GM23338 (cell line): ENCODE measurements at places on chromosomes 2 and 18.

GRCh38 chr2:7881063-7881462, 800.8 kb upstream of the ID2 start:
- DNase-seq, result no peak

DNA sequence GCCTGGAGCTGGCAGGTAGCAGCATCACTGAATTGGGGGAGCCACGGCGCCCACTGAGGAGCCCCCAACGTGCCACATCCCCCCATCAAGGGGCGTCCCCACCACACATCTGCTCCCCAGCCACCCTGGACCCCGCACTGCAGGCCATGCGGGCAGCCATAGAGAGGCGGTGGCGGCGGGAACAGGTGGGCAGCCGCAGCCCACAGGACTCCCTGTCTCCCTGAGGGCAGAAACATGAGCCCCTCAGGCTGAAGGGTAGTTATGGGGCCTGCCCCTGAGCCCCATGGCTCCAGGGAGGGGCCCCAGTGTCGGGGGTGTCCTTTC, 26.6 kb downstream of the CROCC2 start:
- DNase-seq, result no peak

DNA sequence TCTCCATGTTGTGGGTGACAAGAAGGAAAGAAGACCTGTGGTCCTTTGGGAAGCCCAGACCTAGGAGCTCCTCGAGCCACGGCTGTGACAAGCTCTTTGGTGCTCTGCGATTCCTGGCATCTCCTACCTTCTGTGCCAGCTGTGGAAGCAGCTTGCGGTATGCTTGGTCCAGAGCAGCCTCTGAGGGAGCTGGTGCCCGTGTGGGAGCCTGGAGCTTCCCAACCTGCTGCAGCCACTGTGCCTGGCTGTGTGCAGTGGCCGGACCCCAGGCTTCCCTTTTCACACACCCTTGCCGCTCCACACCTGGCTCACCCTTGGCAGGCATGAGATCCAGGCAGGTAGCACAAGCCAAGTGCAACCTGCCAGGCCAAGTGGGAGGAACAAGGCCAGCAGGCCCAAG, 1328.6 kb upstream of the SLC39A10 start:
- no peak for DNase-seq

- peak; percentile 60 for DNase-seq
Observed at GRCh38 chr2:43225093-43225787, 1.2 kb downstream of the ZFP36L2 start.

DNA sequence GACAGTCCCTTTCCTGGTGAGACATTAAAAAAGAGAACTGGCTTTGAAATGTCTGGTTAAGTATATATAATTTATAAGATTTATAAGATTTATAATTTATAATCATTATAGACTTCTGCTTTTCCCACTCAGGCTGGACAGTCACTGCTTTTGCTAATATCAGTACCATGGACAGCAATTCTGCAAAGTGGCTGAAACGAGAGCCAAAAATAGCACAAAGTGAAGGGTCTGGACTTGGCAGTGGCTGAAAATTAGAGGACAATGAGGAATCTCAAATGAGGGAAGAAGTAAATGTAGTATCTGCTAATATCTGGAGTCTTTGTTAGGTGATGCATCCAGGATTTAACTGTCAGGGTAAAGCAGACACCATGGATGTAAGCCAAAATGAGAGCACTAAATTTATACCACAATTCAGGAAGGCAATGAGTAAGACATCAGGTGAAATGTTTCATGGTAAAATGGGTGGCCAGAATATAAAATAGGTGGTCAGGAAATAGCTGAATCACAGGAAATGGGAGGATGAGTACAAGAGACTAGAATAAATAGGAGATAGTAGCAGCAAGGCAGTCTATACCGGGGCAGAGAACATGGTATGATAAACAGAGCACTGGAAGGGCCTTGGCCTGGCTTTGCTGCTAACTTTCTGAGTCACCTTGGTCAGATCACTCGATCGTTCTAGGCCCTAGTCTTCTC, 39.6 kb upstream of the BOD1L2 start:
- peak; percentile 51 for DNase-seq

DNA sequence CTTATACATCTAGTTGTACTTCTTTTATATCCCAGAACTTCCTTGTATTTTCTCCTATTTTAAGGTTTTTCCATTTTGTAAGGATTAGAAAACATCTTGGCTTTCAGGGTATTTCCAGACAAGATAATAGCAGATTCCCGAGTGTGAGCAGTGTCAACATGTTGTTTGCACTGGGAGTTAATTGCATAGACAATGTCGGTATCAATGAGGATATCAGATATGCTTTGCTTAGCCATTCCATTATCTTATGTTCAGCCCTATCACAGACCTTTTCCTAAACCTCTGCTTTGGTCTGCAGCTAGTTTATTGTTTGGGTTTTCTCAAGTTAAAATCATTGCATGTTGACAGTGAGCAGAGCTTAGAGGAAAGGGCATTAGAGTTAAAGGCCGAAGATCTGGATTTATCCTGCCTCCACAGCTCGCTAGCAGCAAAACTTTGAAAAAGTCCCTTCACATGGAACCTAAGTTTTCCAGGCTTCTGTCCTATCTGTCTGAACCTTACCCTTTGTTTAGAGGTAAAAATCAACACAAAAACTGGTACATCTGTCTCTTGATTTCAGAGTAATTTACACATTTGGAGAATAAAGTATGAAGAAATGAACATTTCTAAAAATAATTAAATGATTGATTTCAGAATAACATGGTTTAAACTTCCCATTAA, 355.4 kb downstream of the KIAA1328 start:
- no peak for DNase-seq

- DNase-seq, result no peak
Observed at GRCh38 chr2:75632813-75633212, 13.8 kb upstream of the MRPL19 start.

GRCh38 chr2:47070920-47071824, 83.9 kb downstream of the STPG4 start:
- DNase-seq, result no peak

GRCh38 chr2:29293830-29294438, 178.7 kb downstream of the CLIP4 start:
- DNase-seq, result peak; percentile 91

- DNase-seq, result no peak
Observed at GRCh38 chr2:152335726-152336118, 748 bp downstream of the FMNL2 start.

GRCh38 chr2:195732574-195732973, 75.5 kb downstream of the SLC39A10 start:
- no peak for DNase-seq

GRCh38 chr18:47717257-47717656, 213.2 kb downstream of the SMAD2 start:
- no peak for DNase-seq

DNA sequence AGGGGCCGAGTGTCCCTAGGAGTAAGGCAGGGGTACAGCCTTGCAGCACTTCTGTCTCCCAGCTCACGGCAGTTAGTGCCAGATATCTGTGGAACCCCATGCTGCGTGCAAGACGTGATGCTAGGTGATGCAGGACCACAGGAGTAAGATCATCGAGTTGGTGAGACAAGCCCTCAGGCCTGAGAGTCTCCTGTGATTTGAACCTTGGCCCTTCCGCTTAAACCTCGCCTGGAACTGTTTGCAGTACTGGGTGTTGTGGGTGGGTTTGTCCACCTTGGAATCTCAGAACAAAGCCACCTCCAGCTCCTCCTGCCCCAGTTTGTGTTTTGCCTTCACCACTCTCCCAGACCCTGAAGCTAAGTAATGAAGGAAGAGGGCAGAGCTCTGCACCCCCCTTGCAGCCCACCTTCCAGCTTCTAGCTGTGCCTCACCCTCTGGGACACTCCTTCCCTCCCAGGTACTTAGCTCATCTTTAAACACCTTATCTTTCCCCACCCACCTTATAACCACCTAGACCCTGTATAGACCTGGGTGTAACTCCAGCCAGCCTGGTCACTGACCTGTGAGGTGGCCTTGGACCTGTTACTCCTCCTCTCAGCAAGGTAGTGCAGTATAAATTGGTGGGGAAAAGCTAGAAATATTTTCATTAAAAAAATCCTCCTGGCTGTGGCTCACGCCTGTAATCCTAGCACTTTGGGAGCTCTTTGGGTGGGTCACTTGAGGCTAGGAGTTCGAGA, 6.6 kb downstream of the CNNM4 start:
- no peak for DNase-seq

DNA sequence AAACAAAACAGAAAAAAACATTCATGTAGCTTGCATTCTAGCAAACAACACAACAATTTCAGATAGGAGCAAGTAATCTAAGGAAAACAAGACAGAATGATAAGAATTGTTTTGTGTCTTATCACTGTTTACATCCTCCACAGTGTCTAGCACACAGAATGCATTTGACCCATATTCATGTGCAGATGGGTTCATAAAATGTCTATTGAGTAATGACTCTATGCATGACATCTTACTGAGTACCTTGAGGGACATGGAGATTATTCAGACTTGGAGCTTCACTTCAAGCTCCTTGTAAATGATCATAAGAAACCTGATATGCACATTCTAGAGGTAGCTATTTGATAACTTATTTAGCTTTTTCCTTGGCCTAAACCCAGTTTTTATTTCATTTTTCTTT, 69.0 kb downstream of the DTNA start:
- DNase-seq, result no peak

DNA sequence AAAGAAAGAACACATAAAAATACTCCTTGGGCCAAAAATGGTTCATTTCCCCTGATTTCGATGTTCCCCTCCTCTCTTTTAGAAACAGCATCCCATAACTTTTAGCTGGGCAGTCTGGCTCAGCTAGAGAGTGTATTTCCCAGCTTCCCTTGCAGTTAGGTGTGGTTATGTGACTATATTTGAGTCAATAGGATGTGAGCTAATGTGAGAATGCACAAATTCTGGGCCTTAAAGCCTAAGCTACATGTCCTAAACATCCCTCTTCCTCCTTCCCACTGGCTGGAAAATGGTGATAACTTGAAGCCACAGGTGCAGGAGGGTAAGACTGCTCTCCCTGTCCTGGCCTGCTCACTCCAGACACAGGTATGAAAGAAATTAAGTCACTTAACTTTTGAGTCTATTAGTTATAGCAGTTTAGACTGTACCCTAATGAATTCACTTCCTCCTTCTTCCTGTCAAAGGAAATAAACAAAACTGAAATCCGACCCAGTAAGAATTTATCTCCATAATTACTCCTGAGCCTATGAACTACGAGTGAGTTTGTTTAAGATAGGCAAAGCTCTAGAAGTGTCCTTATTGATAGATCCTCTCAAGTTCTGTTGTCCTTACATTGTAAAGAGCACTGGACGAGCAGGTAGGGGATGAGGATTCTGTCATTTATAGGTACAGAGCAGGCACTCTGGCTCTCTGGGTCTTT, 177.6 kb downstream of the MTX2 start:
- no peak for DNase-seq

DNA sequence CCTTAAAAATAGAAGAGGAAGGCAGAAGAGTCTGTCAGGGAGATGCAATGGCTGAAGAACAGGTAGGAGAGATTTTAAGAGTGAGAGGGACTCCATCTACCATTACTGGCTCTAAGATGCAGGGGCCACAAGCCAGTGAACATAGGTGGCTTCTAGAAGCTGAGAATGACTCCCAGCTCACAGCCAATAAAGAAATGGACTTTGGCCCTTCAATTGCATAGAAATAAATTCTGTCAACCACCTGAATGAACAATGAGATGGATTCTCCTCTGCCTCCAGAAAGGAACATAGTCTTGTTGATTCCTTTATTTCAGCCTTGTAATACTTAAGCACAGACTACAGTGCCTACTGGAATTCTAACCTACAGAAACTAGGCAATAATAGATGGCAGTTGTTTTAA, 603.3 kb upstream of the NXPH2 start:
- no peak for DNase-seq

GRCh38 chr2:212953170-212953920, 198.1 kb downstream of the IKZF2 start:
- DNase-seq, result no peak

DNA sequence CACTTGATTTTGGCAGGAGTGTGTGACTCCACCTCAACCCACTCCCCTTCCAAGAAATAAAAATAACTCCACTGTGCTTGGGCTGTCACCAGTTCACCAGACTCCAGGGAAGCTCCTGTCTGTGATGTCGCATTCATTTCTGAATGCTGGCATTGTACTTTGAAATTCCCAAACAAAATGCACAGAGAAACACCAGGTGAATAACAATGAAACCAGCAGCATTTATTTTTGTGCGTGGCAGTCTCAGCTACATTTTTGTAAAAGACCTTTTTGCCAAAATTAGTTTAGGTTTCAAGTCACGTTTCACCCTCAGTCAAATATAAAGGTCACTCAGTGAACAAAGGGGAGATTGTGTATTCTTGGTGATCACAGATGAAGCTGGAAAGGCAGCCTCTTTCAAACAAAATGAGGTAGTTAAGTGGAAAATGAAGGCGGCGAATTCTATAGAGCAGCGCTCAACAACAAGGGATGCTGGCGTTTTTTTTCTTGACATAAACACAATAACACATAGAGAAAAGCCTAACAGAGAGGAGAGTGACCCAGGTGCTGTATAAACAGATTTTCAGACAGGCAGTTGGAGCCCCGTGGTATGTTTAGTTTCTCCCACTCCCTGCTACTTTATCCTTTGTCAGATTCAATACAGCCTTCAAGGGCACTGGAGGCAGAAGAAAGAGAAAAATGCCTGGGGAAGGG, 210.3 kb upstream of the GCFC2 start:
- peak; percentile 17 for DNase-seq

DNA sequence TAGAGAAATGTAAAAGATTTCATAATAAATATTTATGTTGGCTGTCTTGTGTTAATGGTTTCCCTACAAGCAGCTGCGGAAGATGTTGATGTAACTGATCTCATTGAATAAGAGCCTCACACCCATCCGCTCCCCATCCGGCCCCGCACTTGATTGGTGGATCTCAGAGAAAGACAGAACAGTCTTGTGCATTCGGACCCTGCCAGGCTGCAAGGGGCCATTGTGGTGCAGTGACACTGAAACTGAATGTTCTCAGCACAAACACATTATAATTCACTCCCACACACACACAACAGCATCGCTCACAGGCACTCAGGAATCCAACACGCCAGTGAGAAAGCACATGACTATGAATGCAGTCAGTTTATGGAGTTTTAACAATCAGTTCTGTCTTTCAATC, 47.8 kb downstream of the PRELID3A start:
- DNase-seq, result no peak

GRCh38 chr2:30709516-30709915, 97.7 kb downstream of the CAPN13 start:
- no peak for DNase-seq

- DNase-seq, result no peak
Observed at GRCh38 chr2:62529758-62530157, 23.8 kb upstream of the TMEM17 start.

DNA sequence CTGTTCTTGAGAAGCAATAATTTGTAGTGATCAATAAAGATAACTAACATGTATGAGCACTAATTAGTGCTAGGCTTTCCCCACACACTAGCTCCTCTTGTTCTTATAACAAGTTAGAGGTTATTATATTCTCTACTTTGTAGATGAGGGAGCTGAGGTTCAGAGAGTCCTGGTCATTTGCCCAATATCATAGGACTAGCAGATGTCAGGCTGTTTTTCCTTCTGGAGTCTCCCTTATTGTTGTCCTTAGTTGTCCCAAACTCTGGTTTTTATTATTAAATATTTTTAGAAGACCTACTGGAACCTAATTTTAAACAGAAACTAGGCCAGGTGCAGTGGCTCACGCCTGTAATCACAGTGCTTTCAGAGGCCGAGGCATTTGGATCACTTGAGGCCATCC, 16.5 kb upstream of the TTC39C start:
- no peak for DNase-seq
